ENCODE measurements at places on chromosomes 2 and 18. TPM values are rescaled to one million over a fixed set of nuclear protein-coding genes. Genes with fewer than 3 reads are reported as not detected.
A peak's percentile ranks its signal among the peaks of the same experiment; 100 is the strongest.

- no peak for DNase-seq
Measured at GRCh38 chr2:69594341-69594740, 49.2 kb downstream of the AAK1 start.

SAG gene
- not detected for polyA plus RNA-seq

DNA sequence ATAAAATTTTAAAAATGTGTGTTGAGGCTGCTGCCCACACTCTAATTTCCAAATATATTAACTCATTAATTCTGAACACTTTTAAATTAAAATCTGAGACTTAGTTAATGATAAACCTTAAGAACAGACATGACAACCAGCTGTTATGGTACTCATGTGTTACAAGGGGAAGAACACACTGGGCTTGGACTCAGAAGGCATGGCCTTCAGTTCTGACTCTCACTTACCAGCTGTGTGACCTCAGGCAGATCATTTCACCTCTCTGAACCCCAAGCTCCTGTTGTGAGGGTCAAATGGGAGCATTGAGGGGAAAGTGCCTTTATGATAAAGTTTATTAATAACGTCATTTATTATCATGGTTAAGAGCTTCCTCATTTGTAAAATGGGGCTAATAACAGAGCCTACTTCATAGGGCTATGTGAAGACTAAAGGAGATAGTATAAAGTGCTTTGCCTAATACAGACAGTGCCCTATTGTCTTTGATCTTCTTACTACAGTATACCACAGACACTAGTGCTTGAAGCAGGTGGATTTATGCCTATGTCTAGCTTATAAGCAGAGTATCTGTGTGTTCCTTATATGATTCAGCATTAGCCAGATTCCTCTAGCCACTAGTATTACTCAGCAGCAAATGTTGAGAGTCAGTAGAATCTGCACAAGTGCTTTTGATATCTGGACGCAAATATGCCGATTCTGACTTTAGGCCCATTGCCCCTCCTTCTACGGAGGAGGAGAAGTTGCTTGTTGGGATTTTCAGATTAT lies 99.6 kb downstream of the SGPP2 start:
- DNase-seq, result no peak

- DNase-seq, result no peak
Measured at GRCh38 chr2:17864676-17865075, 13.8 kb upstream of the KCNS3 start.

GRCh38 chr2:13102397-13103063 lies 385.8 kb downstream of the TRIB2 start:
- no peak for DNase-seq

DNA sequence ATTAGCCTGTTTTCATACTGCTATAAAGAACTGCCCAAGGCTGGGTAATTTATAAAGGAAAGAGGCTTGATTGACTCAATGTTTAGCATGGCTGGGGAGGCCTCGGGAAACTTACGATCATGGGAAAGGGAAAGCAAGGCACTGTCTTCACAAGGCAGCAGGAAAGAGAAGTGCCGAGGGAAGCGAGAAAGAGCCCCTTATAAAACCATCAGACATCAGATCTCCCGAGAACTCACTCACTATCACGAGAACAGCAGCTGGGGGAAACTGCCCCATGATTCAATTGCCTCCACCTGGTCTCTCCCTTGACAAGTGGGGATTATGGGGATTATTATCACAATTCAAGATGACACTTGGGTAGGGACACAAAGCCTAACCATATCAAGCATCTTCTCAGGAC lies 23.3 kb downstream of the RHOB start:
- DNase-seq, result no peak

DNA sequence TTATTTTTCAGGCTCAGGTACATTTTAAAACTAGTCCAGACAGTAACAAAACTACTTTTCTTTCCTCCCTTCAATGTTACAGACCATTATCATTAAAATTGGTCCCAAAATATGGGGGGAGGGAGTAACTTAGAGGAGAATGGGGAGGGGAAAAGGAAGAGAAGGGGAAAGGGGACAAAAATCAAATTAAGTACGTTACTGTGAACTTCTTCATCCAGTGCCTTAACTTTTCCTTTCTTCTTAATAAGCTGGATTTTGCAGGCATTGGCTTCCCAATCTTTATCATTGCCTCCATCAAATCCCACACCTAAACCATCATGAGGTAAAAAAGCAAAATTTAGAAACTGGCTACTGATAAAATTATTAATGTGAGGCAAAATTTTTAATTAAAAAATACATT lies 17.2 kb downstream of the GFPT1 start:
- DNase-seq, result no peak

DNA sequence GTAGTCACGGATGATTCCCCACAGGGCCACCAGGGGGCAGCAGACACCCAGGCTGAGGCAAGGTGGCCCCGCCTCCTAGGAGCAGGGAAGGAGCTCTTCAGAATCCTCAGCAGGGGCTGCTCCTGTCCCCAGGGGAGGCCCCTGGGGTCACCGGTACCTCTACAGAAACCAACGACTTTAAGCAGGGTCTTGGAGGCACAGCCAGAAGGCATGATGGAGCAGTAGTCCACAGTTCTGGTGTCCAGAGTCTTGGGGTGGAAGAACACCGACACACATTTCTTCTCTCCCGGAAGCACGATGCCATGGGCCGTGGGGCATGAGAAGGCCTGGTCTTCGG lies 11.5 kb downstream of the CFAP65 start:
- DNase-seq, result peak; percentile 83

- DNase-seq, result no peak
Measured at GRCh38 chr2:10901160-10901939, 10.4 kb upstream of the KCNF1 start.

NEURL3 gene
- polyA plus RNA-seq, result 0.75 TPM

DNA sequence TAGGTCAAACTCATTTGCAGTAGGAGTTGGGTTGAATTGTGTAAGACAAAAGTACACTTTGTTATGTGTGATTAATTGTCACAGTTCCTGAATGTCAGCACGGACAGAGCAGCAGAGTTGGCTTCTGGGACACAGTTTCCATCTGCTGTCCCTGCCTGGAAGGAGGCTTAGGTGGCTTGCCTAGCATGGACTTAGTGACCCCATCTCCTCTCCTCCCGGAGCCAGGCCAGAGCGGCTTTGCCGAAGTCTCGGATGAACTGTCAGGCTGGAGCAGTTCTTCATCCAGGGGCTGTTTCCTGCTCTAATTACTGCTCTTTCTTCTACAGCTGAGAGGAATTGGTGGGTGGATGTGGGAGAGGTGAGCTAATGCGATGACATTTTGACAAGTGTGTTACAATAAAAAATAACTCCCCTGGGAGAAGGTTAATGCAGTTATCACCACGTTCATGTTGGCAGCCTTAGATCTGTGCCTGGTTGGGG lies 102.0 kb downstream of the SH3RF3 start:
- no peak for DNase-seq

DNA sequence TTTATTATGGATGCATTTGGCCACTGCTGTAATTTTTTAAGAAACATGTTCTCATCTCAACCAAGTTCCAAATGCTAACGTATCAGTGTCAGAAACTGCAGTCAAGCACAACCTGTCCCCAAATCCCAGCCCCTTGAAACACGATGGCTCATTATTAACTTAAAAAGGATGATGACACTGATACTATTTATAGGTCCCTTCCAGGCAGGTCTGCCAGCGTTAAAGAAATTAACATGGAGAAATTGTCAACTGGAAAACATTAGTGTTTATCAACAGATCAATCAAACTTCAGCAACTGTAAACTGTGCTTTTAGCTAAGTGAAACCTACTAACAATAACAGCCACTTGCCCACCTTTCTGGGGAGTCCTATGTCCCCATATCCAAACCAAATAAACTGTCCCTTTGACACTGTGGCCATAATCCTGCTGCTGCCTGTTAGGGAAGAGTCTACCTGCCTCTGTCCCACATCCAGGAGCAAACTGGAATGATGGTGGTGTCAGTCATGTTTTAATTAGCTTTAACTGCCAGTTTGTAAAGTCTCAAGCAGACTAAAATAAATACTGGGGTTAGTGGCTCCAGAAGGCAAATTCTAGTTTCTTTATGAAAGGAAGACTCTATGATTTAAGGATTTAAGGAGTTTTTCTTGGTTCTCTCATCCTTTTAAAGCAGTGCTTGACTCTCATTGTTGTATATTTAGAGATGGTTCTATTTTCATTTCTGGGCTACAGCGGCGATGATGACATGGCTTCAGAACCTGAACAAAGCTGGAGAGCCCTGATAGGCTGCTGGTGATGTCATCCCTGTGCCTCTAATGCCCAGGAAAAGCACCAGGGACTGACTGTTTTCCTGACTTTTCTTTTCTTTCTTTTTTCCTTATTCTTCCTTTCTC lies 583.6 kb upstream of the PIK3C3 start:
- DNase-seq, result no peak

GRCh38 chr2:48841126-48841525 lies 85.6 kb upstream of the LHCGR start:
- DNase-seq, result no peak

RAPGEF4 gene
- polyA plus RNA-seq, result 1.0 TPM

INHA gene
- polyA plus RNA-seq, result not detected

DNA sequence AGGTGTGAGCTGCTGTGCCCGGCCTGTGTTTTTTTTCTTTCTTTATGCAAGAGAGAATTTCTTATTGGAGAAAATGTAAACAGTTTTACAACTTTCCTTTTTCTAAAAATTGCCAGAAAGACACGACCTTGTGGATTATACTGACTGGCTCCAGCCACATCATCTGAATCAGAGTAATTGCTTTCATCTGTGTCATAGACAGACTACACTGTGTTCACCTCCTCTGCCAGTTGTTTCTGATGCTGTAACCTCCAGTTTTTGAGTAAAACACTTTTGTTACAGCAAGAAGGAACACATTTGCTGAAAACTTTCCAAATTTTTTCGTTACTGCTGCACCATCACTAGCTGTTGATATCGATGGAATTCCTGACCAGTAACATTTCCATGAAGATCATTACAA lies 43.9 kb upstream of the PLEKHM3 start:
- DNase-seq, result no peak

DNA sequence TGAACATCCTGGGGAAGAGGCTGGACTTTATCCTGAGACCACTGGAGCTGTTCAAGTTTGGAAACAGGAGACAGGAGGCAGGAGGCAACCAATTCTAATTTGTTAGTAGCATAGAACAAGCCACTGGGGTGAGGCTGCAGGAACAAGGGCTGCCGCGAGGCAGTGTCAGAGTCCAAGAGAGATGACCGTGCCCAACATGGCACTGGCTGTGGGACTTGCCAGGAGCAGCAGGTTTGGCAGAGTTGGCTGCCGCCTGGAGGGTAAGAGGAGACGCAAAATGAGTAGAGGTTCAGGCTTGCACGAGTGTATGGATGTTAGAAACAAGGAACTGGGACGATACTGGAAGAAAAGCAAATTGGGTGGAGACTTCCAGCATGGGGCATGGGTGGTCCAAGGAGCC lies 168.5 kb downstream of the TPGS2 start:
- DNase-seq, result no peak

DNA sequence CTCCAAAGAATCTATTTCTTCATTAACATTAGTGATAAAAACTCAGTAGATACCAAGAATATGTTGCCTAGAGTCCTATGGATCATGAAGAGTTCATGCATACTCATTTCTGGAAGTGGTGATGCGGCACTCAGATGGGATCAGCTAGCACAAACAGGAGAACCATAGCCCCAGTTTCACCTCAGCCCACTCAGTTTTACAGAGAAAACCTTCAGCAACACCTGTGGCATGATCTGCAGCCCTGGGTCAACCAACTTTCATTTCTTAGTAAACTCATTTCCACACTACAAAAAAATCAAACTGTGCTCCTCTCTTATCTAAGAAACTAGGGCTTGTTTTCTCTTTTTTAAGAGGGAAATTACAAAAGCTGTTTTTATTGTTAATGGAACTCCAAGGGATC lies 569.4 kb downstream of the CCDC85A start:
- DNase-seq, result no peak

PSTPIP2 gene
- 2.0 TPM for polyA plus RNA-seq

DNA sequence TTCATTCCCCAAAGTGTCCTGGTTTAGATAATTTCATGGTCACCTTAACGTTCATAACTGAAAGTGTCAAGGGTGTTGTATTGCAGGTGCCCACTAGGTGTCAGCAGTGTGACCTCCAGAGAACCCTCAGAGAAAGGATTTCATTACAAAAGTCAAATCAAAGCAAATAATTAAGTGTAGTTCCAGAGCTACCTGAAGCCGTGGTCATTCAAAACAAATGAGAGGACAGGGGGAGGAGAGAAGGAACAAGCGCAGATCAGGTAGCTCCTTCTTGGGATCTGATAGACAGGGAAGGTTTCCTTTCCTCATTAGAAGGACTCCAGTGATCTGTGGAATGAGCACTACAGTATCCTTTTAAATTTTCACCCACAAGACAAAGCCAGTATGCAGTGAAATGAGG lies at the start of gene SLC9A4:
Gene SLC9A4 (plus strand): TSS at position 207 of the 400 bp plus-strand sequence. CDS start 534 bp downstream, outside the sequence.
- DNase-seq, result no peak

COLEC12 gene
- 2.4 TPM for polyA plus RNA-seq

Measured in aorta (tissue), 5 donors.